ENCODE measurements at places on chromosomes 1 and 21.

DNA sequence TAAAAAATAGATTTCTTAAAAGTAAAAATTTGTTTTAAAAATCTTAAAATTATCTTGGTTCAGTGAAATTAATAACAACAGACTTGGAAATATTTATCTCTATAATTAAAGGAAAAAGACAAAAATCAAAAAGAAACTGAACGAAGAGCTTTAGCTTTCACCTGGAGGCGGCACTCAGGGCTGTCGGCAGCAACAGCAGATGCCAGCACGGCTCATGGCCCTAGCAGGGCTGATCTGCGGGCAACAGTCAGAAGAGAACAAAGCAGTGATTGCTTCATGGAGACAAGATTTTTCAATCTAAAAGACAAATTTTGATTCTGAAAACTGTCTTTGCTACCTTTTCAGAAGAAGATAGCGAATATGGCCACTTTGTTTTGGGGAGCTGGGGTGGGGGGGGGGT is 22.6 kb downstream of the UBE2G2 start:
- DNase-seq = no peak

- no peak for DNase-seq
Observed at GRCh38 chr1:145707183-145707867, at the start of gene PDZK1. Gene PDZK1, minus strand, starts transcription at chr1:145707368. Its CDS starts 19,347 bp downstream, at chr1:145688021.

- DNase-seq = no peak
Observed at GRCh38 chr1:53521924-53522552, 62.8 kb downstream of the DMRTB1 start.

GRCh38 chr21:42317341-42317741 is 2.1 kb upstream of the TFF3 start:
- no peak for DNase-seq

DNA sequence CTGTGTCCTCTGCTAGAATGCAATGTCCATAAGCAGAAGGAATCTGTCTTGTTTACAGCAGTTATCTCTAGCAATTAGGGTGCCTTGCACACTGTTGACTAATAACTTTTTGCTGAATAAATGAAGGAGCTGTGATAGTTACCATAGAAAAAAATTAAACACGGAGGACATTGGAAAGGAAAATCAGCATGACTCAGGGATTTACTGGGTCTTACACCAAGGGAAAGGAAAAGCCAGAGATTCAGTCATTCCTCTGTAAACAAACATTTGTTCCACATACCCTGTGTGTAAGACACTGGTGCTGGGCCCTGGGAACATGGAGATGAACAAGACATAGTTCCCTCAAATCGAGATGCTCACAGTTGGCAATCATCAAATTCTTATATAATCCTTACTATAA is 183.3 kb downstream of the PTGER3 start:
- no peak for DNase-seq

DNA sequence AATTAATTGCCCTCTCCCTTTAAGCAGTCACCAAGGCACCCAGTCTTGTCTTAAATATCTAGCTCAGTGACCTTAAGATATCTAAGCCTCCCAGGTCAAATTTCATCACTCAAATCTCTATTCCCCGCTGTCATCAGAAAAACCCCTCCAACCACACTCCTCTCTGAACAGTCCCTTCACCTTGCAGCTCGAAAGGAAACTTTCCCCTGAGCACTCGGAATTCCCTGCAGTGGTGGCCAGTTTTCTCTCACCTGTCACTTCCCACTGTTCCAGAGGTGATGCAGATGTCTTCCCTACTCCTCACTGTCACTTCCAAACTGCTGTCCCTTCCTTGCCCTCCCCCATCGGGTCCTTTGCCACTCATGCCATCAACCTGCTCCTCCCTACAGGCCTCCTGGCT is 15.3 kb upstream of the SSX2IP start:
- no peak for DNase-seq

- no peak for DNase-seq
Observed at GRCh38 chr1:223702735-223703667, 9.3 kb upstream of the CAPN2 start.

DNA sequence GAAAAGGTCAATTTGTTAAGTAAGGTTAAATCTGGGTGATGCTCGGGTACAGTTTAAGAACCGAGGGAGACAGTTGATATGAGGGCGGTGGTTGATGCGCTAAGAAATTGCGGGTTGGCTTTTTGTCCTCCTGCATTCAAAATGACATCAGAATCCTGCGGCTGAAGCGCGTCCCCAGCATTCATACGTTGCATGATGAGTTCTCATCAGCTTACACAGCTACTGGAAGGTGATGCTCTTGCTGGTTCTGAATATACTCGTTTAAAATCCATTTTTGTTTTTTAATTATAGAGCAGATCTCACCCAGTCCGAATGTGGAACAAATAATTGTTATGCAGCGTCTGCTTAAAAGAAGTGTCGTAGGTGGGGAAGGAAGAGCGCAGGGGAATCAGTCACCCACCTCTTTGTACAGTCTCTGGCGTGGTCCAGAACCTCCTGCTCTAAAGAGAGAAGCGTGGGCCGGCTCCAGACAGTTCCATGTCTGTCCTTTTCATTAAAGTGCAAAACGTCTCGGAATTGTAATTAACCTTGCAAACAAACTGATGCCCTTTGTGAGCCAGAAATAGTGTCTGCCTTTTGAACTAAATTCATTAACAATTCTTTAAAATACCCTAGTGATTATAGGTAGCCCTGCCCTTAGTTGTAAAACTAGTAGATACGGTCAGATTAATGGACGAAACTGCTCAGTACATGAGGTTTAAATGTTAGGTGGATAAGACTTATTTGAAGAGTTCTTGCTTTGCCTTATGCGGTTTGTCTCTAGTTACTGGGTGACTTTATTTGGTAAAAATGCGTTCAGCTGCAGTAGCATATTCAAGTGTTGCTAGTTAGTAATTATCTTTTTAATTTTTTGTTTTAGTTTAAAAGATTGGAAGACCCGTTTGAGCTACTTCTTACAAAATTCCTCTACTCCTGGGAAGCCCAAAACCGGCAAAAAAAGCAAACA is 741 bp downstream of the RGS2 start:
- DNase-seq = peak; percentile 67

GRCh38 chr1:174788981-174789380 is 210.8 kb upstream of the CACYBP start:
- no peak for DNase-seq

DNA sequence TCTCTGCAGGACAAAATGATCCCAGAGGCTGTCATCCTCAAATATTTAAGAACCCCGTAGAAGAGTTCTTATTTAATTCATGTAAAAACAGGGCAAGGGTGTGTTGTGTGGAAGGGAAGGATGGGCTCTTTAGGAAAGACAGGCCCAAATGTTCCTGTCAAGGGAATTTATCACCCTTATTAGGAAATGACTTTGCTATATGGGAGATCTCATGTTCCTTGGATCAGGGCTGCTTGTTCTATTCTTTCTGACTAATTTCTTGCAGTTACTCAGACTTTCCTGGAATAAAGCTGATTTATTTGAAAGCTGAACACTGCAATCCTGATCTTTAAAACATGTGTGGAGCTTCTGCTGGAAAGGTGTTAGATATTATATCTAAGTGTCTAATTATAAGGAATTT is 72.8 kb downstream of the SELENOF start:
- no peak for DNase-seq

GRCh38 chr1:117162816-117163215 is 41.3 kb upstream of the TRIM45 start:
- DNase-seq = no peak

GRCh38 chr1:28421744-28422143 is 52.2 kb downstream of the PHACTR4 start:
- DNase-seq = no peak

DNA sequence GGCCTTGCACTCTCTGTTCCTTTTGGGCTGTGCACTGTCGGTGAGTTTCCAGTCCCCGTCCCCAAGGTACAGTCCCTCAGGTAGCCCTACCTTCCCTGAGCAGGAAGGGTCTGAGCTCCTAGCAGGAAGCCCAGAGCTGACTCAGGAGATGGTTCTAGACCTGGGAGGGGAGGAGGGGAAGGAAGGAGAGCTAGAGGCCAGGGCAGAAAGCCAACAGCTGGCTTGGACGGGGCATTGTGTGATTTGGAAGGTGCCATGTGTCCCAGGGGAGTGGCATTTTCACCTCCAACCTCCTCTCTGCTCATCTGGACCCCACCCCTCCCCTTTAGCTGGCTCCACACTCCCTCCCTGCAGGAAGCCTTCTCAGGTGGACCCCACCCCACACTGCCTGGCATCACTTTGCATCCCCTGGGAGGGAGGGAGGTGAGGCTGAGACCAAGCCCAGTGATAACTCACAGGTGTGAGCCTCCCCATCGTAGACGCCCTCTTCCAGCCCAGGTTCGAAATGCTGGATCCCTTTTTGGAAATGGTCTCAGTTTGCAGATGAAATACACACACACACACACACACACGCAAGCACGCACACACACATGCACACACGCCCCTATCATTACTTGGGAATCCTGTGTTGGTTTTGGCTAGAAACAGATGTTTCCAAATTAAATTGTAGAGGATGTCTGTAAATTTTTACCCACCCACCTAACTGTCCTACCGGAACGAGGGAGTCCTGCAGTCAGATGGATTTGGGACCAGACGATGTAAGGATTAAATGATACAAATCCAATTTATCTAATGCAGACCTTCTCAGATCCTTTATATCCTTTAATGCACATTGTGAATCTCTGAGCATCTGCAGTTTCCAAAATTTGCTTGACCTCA is 19.7 kb upstream of the IFNLR1 start:
- no peak for DNase-seq

- peak; percentile 49 for DNase-seq
Observed at GRCh38 chr21:43269440-43269839, 100.6 kb downstream of the CRYAA start.

DNA sequence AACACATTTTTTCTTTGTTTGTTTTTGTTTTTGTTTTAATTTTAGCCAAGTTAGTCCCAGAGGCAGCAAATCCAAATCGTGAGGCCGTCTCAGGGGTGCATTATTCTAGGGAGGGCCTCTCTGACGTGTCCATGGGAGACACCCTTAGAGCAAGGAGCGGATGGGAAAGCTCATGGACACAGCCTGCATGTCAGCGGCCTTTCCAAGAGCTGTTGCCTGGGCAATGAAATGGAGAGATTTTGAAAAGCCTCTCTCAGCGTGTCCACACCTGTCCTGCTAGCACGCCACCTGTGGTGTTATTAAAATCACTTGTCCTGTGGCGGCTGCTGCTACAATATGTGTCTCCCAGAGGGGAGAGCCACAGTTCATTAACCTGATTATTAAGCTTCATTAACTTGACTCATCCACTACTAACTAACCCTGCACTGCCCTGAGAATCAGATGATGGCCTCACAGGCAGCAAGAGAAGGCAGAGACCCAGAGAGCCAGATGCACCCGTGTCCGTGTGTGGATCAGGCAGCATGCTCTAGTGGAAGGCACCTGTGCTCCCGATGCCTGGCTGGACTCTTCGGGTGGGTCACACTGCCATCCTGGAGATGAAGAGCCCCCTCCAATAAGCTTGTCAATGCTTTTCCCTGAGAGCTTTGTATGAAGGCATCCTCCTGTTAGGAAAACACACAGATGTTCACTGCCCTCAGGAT is 133.3 kb downstream of the PGBD5 start:
- DNase-seq = no peak

GRCh38 chr1:106798991-106799390 is 257.5 kb upstream of the PRMT6 start:
- no peak for DNase-seq

GRCh38 chr1:206666031-206666561 is 18.6 kb upstream of the MAPKAPK2 start:
- DNase-seq = no peak

- DNase-seq = no peak
Observed at GRCh38 chr1:20138961-20139550, at the start of gene PLA2G2F. Gene PLA2G2F, plus strand, starts transcription at chr1:20139323. Its CDS starts 105 bp downstream, at chr1:20139428.

- DNase-seq = no peak
Observed at GRCh38 chr1:244444854-244445253, 6.9 kb downstream of the ADSS2 start.

GRCh38 chr1:89907727-89908212 is 86.9 kb downstream of the LRRC8D start:
- DNase-seq = no peak

DNA sequence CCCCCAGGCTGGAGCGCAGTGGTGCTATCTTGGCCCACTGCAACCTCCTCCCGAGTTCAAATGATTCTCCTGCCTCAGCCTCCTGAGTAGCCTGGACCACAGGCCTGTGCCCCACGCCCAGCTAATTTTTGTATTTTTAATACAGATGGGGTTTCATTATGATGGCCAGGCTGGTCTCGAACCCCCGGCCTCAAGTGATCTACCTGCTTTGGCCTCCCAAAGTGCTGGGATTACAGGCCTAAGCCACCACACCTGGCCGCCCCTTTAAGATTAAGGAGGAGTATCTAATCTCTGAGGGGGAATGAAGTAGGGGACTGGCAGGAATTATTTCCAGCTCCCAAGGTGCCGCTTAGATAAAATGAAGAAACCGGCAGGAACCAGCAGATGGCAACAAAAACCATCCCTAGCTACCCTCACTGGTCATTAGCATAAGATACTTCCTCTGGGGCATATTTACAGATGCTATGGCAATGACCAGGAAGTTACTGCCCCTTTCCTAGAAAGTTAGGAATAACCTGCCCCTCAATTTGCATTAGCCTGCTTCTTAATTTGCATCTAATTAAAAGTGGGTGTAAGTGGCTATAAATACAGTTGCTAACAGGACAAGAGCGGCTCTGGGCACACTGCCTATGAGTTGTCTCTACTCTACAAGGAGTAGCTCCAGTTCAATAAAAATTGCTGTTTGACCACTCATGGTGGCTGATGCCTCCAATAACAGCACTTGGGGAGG is 7.1 kb upstream of the NSUN4 start:
- DNase-seq = no peak

GRCh38 chr1:87314091-87314490 is 14.6 kb upstream of the LMO4 start:
- DNase-seq = no peak

- DNase-seq = no peak
Observed at GRCh38 chr1:183097438-183098051, 74.3 kb downstream of the LAMC1 start.

GRCh38 chr1:89602871-89603404 is 30.0 kb upstream of the LRRC8C start:
- DNase-seq = no peak

GRCh38 chr1:224067621-224068457 is 46.1 kb upstream of the FBXO28 start:
- no peak for DNase-seq

DNA sequence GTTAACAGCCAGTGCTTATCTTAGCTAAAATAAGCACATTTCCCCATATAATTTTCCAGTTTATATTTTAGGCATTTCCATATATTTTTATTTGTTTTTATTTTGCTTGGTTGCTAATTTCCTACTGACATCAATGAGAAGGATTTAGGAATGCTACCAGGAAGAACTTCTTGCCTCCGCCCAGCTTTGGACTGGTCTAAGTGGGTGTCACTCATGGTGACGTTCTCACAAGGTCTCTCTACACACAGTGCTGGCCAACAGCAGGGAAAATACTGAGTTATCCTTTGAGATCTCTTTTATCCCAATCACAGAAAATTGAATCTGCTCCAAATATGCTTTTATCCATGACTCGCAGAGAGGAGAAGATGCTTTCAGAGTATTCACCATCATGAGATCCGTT is 13.2 kb downstream of the MX1 start:
- no peak for DNase-seq

DNA sequence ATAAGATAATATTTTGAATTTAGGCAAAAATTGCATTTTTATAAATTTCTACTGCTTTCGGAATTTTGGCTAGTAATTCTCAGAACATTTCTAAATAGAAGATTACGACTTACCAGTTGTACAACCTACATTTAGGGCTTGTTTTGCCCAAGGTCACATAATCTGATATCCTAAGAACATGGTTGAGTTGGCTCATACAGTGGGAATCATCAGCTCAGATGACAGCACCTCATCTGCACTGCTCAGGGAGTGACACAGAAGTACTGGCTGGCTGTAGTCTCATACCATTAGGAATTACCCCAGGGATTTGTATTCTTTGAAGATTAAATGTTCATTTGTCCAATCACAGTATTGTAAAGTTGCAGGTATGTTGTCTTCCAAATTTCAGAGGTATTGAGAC is 217.6 kb downstream of the ADGRL2 start:
- no peak for DNase-seq
